ENCODE measurements at places on chromosomes 2 and 18.

GRCh38 chr2:168060986-168061750 is 186.2 kb downstream of the STK39 start:
- DNase-seq: no peak

- no peak for DNase-seq
These were observed 19.5 kb downstream of the FBXO15 start for GRCh38 chr18:74128159-74128558.

DNA sequence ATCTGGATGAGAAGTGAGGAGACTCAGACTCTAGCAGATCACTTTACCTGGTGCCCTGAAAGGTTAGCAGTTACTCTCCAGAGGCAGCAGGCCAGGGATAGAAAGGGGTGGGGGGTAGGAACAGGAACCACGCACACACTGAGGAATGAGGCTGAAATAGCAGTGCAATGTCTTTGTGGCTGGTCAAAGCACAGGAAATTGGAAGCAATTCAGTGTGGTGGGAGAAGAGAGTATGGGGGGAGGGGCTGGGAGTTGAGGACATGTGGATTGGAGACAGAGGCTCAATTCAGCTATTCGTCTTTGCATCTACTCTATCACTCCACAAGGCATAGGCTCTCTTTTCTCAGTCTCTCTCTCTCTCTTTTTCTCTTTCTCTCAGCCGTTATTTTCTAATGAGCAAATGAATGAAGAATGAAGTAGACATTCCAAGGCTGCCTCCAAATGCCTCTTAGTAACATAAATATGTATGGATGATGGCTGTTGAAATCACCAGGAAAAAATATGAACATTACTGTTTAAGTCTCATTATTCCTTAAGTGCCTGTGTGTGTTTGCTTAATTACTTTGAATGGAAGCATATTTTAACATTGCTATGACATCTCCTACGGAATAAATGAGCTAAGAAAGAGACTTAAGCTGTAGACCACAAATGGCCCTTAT is 979.4 kb downstream of the TSN start:
- no peak for DNase-seq

- no peak for DNase-seq
These were observed 8.7 kb upstream of the SERPINB13 start for GRCh38 chr18:63578357-63578958.

GRCh38 chr2:32847734-32848133 is 99.0 kb upstream of the LTBP1 start:
- DNase-seq: no peak

GRCh38 chr18:48310353-48310752 is 98.8 kb downstream of the ZBTB7C start:
- DNase-seq: no peak

DNA sequence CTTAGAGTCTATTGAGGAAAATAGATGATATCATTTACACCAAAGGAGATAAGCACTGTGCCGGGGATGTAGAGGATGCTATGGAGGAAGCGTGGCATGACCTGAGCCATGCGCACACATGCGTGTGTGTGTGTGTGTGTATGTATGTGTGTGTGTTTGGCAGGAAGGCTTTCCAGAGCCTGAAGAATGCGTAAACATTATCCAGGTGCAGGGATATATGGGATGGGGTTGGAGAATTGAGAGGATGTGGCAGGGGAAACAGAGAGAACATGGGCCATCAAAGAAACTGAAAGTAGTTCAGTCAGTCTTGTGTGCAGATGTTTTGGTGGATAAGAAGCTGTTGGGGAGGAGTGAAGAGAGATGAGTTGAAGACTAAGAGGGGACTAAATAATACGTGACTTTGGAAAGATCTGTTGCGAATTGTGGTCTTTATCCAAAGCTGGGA is 9.3 kb upstream of the STAT1 start:
- no peak for DNase-seq

DNA sequence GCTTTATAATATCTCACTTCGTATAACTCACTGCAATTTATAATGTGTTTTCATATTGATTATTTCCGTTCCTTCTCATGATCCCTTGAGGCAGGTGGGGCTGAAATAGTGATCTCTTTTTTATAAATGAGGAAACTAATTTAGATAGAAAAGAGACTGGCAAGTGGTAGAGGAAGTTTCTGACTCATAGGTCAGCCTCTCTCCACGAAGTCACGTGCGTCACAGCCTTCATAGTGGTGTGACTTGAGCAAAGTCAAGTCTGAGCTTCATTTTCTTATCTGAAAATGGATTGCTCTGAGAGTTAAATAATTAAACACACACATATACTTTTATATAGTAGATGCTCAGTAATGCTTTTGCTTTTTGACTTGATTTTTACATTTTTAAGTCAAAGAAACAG is 19.9 kb downstream of the ABCG5 start:
- DNase-seq: no peak

DNA sequence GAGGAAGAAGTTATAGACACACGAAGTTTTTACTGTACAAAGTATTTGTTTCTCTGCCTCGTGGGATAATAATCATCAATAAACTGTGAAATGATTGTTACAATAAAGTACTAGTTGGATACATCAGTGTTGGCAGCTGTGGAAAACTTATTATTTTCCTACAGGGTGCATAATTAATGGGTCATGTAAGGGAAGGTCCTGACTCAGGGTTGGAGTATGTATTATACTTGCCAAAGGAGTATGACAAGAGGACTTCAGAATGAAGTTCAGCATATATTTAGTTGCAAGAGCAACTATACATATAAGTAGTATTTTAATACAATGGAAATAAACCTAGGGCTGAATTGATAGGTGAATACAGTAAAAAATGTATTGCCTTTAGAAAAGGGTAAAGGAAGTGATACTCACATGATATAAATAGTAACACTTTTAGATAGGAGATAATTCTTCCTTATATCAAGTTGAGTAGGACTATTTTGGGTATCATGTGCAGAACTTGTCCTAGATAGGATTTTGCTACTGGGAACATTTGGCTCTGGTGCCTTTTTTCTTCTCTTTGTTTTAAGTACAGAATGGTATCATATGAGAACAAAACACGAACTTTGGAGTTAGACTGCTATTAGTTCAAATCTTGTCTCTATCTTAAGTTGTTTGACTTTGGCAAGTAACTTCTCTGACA is 79.1 kb downstream of the PLCL1 start:
- no peak for DNase-seq

- DNase-seq: no peak
These were observed 264.8 kb downstream of the C1D start for GRCh38 chr2:67797801-67798540.

DNA sequence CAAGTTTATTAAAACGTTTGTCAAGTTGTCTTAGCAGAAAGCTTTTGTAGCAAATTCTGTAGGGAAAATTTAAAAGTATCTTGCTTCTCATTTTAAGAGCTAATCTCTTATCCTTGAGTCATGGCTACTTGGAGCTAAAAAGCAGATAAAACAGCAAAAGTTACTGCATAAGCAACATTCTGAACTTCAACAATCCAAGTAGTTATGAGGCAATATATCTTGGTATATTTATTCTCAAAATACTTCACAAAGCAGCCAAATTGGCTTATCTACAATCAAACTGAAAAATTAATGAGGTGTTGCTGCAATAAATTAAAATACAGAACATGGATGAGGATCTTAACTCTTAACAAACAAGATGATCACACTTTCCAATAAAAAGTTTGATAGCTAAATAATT is 306.5 kb downstream of the PIEZO2 start:
- no peak for DNase-seq

DNA sequence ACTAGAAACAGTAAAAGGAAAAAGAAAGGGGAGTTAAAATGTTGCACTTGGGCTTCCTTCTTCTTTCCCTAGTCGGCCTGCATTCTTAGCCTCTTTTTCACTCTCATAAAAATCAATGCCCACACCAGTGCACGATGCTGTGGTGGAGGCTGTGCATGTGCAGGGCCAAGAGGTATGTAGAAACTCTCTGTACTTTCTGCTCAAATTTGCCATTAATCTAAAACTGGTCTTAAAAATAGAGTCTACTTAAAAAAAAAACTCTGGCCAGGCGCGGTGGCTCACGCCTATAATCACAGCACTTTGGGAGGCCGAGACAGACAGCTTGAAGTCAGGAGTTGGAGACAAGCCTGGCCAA is 11.1 kb downstream of the TRAPPC8 start:
- no peak for DNase-seq

DNA sequence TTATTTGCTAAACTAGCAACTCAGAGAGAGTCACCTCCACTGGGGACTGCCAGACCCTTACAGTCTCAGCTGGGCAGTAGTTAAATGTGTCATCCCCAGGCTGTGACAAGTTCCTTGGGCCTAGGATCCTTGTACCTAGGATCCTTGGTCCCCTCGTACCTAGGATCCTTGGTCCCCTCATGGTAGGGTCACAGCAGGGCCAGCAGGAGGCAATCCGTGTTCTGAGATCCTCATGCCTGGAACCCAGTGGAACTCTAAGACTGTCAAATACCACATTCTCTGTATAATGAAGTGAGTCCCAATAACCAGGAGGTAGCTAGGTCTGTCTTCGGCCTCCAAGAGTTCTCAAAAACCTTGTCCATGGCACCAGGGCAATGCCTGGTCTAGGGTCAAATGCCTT is 60.8 kb downstream of the LYPD6B start:
- no peak for DNase-seq

DNA sequence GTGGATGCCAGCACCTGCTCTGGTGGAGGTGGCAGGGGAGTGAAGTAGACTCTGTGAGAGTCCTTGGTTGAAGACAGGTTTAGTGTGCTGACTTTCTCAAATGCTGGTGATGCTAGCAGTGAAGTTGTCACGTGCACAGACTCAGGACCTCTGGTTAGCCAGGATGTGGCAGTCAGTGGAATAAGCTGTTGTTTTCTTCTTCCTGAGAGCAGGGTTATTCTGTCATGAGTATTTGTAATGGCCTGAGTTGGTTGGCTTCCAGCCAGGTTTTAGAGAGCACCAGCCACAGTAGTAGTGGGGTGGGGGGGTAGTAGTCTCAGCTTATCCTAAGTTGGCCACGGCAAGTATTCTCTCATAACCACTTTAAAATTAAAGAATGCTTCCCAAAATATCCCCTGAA is 238.5 kb upstream of the FBXO11 start:
- no peak for DNase-seq

GRCh38 chr2:113000436-113000835 is 4.8 kb upstream of the IL36A start:
- no peak for DNase-seq

DNA sequence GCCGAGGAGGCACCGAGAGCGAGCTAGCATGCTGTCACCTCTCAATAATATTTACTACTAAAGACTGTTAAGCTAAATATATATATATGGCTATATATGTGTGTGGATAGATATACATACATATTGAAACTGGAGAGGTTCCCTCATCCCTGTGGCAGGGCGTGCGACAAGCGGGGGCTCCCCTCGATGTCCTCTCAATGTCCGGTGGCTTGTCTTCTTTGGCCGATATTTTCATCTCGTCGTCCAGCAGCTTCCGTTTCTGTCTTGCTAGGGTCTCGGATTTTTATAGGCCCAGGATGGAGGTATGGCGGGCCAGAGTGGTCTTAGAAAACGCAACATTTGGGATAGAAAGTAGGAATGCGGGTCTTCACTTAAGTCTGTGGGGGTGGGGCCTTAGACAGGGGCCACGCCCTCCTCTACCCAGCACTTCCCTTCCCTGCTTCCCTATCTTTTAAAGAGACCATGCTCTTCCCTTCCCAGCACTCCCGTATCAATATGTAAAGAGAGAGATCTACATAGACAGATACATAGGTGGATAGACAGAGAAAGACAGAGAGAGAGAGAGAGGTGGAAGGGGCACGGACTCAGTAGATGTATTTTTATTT is 866.8 kb downstream of the DSC3 start:
- no peak for DNase-seq

GRCh38 chr2:105324101-105324500 is 5.4 kb downstream of the TGFBRAP1 start:
- no peak for DNase-seq

All from NCI-H1694 treated with DMSO at 0.1 percent for 48 hours (cell line).